Stimulated activated CD8-positive, alpha-beta memory T cell treated with anti-CD3 and anti-CD28 coated beads, Interleukin-4, amount 100 ng/mL, for 48 hours (primary cell): ENCODE measurements at places on chromosomes 5 and 9.

- DNase-seq: no peak
Observed at GRCh38 chr5:82909771-82910170, 167.4 kb downstream of the TMEM167A start.

DNA sequence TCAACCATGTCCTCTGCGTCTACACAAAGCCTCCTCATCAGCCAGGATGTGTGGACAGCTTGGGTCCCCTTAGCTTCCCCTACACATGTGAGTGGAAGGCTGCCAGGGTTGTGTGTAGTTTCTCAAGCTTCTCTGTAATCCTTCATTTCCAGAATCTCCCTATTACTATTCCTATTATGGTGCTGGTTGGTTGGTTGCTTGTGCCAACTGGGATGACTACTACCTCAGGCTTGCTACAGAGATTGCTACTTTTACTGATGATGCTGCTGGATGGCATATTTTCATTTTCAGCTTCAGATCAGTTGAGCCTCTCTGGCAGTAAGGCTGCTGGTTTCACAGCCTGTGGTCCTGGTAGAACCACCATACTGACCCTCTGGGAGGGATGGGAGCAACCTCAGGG is 39.9 kb downstream of the ATG10 start:
- DNase-seq: no peak

GRCh38 chr5:113480243-113480642 is 8.0 kb downstream of the MCC start:
- DNase-seq: no peak

DNA sequence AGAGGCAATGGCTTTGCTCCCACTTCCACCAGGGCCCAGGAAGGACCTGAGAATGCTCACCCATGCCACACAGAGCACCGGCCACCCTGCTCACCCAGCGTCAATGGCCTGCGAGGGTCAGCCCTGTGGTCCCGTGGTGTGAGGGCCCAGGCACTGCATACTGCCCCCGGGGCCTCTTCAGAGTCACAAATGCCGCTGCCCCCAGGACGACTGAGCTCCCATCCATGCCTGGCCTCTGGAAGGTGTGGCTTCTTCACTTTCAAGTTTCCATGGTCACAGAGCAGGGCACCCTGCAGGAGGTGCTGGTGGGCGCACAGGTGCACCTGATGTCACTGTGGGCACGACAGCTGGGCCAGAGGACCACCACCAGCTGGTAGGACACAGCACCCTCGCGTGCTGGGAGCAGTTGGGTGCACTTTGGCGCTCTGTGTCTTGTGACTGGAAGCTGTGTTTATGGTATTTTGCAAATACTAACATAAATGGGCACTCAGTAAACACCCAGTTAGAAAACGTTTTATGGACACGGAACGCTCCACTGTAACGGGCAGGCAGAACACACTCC is 12.5 kb upstream of the ZDHHC11 start:
- no peak for DNase-seq

GRCh38 chr5:132677682-132678400 is 4.1 kb downstream of the IL4 start:
- DNase-seq: no peak

DNA sequence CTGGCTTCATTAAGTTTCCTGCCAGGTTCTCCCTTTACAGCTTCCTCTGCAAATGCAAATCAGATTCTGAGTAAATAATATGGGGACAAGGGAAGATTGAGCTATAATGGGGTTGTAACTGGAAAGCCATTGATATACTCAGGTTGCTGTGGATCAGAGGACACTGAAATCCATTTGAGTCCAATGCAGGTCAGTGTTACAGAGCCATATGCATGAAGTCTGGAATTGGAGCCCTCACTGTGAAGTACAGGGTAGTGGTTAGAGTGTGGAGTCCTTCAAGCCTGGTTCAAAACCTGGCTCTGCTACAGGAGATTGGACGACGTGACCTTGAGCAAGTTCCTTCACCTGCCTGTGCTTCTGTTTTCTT is 48.7 kb downstream of the TIMD4 start:
- DNase-seq: no peak

DNA sequence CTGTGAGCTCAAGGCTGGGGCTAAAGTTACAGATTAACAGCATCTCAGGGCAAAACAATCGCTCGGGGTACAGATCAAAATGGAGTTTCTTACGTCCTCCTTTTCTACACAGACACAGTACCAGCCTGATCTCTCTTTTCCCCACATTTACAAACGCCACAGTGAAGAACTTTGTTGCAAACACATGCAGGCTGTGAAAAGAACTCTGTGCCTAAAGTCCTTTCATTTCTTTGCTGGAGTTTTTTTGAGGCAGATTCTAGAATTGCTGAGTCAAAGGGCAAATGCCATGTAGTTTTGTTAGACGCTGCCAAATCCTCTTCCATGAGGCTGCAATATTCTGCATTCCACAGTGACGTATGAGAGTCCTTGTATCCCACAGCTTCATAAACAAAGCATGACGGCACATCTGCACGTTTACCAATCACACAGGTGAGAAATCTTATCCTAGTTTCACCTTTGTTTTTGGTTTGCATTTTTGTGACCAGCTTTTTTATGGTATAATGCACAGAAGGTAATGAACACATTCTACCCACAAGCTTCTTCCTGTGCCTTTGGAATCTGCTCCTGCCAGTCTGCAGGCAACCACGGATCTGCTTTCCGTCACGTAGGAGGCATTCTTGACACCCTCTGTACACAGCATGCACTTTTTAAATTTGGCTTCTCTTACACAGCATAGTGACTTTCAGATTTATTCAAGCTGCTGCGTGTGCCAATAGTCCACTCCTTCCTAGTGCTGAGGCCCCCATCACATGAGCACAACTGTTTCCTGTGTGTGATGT is 44.6 kb upstream of the LPCAT1 start:
- DNase-seq: no peak

DNA sequence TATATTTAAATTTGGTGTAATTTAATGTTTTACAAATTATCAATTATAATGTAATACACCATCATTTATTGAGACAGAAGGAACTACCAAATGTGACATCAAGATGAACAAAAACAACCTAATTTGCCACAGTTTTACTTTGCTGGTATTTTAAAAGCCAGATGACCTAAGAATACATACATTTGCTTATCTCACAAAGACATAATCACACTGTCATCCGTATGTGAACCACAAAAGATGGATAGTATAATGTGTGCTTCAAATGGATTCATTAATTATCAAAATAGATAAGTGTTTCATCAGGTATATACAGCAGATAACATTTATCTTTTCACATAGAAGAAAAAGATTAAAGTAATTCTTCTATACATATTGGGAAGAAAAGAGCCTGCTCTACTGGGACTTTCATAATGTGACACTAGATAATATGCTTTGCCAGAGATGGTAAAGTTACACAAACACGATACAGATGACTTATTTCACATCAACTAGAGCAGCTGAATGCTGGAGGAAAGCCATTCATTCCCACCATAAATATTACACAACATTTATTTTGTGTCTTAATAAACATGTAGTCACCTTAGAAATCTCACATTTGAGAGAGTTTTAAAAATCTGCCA is 278.5 kb downstream of the ISL1 start:
- no peak for DNase-seq

DNA sequence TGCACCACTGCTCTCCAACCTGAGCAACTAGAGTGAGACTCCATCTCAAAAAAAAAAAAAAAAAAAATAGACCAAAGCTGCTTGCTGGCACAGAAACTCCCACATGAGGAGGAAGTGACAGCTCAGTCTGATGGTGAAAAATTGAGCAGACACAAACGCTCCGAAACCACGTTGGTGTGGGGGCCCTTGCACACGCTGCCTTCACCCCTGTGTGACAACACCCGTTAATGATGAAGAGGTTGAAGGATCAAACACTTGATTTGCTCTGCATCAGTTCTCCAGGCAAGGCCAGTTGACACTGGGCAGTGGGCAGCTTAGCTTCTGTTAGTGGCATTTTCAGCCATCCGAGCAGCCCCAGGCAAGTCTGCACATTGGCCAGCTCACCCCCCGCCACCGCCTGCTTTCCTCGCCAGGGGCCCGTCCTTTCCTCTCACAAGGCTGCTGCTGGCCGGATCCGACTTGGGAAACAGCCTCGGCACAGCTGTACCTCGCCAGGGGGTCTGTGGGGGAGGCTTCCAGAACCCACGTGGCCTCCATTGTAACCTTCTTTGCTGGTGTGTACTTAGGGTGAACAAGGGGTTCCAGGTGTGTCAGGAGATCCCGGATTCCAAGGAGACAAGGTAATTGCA is 79.8 kb downstream of the COL27A1 start:
- DNase-seq: peak; percentile 33

DNA sequence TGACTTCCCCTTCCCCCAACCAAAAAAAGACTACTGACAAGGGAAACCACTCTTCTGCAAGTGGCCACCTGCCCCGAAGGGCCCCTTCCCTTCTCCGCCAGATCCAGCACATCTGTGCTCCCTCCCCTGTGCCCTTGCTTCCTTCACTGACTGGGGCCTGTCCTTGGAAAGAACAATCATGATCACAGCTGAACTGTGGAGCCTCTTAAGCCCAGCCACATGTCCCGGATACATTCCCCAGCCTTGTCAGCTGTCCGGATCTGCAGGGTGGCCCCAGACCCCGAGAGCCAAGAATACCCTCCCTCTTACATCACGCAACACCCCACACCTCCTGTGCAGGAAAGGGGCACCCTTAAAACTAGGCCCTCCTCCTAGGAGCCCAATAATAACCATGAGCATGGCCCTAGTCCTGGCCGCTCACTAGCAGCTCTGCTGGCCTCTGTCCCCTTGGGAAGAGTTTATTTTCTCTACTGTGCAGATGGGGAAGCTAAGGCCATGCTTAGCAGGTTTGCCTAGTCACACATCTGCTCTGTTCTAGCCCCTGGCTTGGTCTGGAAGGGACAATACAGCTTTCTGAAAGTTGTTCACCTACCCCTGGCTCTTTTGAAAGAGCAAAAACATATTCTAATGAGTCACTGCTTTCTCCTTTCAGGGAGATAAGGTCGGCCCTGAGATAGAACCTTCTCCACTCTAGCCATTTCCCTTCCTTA is 3.8 kb downstream of the SPRY4 start:
- no peak for DNase-seq

GRCh38 chr5:96226941-96227552 is 206.0 kb downstream of the PCSK1 start:
- DNase-seq: no peak

GRCh38 chr9:25935188-25935587 is 256.9 kb upstream of the TUSC1 start:
- no peak for DNase-seq

DNA sequence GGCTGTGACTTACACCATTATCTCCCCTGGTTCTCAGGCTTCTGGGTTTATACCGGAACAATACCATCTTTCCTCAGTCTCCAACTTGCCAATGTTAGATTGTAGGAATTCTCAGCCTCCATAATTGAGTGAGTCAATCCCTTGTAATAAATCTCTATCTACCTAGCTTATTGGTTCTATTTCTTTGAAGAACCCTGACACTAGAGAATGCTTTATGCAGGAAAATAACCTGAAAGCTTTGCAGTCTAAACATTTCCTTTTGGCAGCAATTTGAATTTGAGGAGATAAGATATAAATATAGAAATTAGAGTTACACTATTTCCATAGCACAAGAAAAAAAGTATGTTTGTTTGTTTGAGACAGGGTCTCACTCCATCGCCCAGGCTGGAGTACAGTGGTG is 278.1 kb upstream of the CDH18 start:
- no peak for DNase-seq
